Activated T-cell treated with anti-CD3 and anti-CD28 coated beads, Interleukin-2, amount 50 U/mL, for 72 hours (primary cell): ENCODE measurements at places on chromosomes 11 and 22.

GRCh38 chr11:103863497-103863896 lies 172.9 kb upstream of the DDI1 start:
- DNase-seq: no peak

- peak; percentile 50 for DNase-seq
Measured at GRCh38 chr11:96337541-96338431, 5.2 kb downstream of the MAML2 start.

GRCh38 chr11:64107303-64107702 lies 58.6 kb downstream of the MACROD1 start:
- no peak for DNase-seq

DNA sequence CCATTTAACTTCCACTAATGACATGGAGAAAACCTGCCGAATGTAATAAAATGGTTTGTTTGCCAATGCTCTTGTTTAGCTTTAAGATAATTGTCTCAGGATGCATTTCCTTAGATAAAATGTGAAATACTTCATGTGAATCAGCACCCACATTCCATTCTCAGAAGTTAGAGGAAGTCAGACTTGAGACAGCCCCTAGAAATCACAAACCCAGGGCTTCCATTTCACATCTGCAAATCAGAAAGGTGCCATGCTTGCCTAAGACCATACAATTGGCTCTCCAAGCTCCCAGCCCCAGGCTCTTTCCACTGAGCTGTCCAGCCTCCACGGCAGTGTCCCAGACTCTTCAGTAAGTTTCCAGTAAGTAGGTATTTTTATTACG lies 35.6 kb upstream of the ADORA2A start:
- DNase-seq: no peak

- no peak for DNase-seq
Measured at GRCh38 chr22:50677493-50678217, 5.0 kb downstream of the SHANK3 start.

- no peak for DNase-seq
Measured at GRCh38 chr11:33723238-33723881, 12.9 kb downstream of the CD59 start.

DNA sequence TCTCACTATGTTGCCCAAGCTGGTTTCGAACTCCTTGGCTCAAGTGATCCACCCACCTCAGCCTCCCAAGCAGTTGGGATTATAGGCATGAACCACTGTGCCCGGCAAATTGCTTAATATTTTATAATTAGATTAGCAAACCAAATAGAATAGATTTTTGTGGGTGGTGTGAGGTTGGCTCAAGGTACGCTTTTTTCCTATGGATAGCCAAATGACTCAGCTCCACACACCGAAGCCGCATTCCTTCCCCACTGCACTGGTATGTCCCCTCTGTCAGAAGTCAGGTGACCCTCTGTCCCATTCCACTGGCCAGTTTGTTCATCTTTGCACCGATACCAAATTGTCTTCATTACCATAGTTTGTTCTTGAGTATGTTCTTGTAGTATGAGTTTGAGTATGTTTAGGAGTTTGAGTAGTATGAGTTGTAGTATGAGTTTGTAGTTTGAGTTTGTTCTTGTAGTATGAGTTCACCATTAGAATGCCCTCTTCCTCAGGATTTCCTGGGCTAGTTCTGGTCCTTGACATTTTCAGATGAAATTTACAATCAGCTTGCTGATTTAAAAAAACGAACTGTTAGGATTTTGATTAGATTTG lies 19.4 kb downstream of the SUSD2 start:
- DNase-seq: no peak
